ENCODE measurements at places on chromosomes 1 and 21. TPM values are rescaled to one million over a fixed set of nuclear protein-coding genes. Genes with fewer than 3 reads are reported as not detected.

GRCh38 chr1:17163371-17163770 is 41.6 kb upstream of the PADI1 start:
- DNase-seq = no peak

DNA sequence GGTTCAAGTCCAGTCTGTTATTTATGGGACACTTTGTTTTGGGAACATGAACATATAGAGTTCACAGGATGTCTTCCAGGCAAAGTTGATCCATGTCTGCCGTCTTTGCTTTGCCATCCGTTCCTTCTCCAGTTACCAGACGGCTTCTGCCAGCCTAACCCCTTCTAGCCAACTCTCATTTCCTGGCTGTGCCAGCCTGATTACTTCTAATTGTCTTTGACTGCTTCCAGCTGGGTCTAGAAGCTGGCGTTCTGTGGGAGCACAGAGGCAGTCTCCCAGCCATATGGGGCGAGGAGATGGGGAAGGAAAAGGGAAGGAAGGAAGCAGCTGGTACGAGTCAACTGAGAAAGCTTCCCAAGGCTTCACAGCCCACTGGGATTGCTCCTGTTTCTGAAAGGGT is 3.1 kb upstream of the HUNK start:
- no peak for DNase-seq

GRCh38 chr21:30211071-30211470 is 4.8 kb downstream of the CLDN8 start:
- no peak for DNase-seq

Gene TP73
- total RNA-seq = 0.30 TPM

DNA sequence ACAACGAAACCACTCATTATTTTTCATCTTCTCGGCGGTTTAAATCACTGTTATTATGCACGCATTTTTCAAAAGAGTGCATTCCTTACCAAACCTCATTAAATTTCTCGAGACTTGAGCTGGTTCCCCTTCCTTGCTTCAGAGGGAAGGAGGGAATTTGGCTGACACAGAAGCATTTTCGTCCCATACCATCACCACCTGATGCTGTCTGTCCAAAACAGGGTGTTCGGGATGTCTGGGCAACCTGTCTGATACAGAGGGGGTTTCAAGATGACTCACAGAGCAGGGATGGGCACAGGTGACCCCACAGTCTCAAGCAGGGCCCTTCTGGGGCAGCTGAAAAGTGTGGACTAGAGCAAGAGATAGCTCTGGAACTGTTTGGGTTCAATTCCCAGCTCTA is 12.3 kb upstream of the RCC2 start:
- DNase-seq = no peak

DNA sequence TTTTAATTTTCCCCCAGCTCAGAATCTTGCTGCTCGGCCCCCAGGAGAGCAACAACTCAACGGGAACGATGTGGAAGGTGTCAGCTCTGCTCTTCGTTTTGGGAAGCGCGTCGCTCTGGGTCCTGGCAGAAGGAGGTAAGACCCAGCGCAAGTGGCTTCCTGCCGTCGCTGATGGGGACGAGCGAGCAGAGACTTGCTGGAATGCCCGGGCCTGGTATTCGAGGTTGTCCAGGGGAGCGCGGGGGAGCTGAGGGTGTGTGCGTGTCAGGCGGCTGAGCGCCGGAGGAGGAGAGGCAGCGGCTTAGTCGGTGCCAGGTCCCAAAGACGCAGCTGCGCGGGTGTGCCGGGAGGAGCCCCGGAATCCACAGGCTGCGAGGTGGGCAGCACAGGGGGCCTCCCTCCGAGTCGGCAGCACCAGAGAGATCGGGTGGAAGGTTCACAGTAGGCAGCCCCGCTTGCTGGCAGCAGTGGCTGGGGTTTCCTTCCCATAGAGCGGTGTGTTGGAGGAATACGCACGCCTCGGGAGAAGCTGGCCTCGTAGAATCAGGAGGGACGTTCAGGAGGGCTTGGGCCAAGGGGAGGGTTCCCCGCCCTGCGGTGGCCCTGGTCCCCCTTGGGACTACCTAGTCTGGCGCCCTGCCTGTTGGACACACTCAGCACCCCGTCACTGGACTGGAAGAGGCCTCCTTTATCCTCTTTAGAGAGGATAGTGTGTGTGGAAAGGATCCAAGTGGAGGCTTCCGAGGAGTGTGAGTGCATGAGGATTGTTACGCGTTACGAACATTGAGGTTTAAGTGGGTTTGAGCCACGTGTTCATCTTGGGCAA is 547 bp downstream of the PDPN start:
- DNase-seq = no peak

All from activated naive CD4-positive, alpha-beta T cell treated with anti-CD3 and anti-CD28 coated beads, Interleukin-2, amount 50 U/mL, for 72 hours (primary cell).